IMR-90 (cell line): ENCODE measurements at places on chromosomes 2 and 18. TPM values are rescaled to one million over a fixed set of nuclear protein-coding genes. Genes with fewer than 3 reads are reported as not detected.

Gene ST8SIA3
- not detected in 2 replicates for total RNA-seq

Gene CCL20
- total RNA-seq = not detected in 2 replicates

Gene NTSR2
- total RNA-seq = not detected in 2 replicates

Gene RAD51AP2
- total RNA-seq = not detected in 2 replicates

Gene AOX1
- total RNA-seq = 57.2 and 59.9 TPM in 2 replicates

Gene CTIF
- 25.1 and 27.5 TPM in 2 replicates for total RNA-seq

Gene FAHD2A
- total RNA-seq = 35.0 and 36.2 TPM in 2 replicates

Gene FAM168B
- 76.4 and 86.7 TPM in 2 replicates for total RNA-seq

DNA sequence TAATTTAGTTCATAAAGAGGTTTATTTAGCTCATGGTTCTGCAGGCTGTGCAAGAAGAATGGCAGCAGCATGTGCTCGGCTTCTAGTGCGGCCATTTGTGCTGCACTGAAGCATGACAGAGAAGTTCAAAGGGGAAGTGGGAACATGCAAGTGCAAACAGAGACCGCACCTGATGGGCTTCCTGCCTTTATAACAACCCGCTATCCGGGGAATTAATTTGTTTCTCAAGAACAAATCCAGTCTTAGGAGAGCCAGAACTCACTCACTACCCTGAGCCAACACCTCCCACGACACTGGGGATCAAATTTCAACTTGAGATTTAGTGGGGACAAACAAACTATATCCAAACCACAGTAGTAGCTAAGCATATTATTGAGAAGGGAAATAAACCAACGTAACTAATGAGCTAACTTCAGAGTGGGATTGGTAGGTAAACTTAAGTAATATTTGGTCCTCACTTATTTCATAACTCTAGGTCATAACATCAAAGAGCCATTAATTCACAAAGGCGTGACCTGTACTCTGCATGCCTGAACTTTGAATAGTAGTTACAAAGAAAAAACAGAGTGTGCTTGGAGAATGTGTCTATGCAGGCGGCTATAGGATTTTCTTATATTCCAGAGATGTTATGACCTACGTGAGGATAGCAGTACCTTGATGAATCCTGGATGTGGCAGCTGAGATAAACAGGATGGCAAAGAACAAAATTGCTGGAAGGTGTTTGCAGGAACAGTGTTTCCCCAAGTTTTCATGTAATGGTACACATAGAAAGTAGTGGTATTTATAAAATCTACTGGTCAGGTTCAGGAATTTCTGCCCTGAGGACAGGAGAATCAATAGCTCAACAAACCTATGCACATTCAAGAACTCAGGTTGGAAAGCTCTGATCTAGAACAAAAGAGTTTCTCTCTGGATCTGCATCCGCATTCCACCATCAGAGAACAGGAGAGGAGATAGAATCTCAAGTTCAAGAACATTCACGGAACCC, 845.9 kb upstream of the ID2 start:
- DNase-seq = no peak

- DNase-seq = no peak
These were observed 44.1 kb upstream of the SIX3 start for GRCh38 chr2:44897406-44897805.

- DNase-seq = no peak
These were observed 5.9 kb upstream of the PARD6G start for GRCh38 chr18:80253236-80253635.

GRCh38 chr2:226790431-226790830, 9.2 kb downstream of the IRS1 start:
- peak; percentile 29 for DNase-seq

GRCh38 chr2:104425850-104426595, 427.9 kb upstream of the POU3F3 start:
- no peak for DNase-seq

DNA sequence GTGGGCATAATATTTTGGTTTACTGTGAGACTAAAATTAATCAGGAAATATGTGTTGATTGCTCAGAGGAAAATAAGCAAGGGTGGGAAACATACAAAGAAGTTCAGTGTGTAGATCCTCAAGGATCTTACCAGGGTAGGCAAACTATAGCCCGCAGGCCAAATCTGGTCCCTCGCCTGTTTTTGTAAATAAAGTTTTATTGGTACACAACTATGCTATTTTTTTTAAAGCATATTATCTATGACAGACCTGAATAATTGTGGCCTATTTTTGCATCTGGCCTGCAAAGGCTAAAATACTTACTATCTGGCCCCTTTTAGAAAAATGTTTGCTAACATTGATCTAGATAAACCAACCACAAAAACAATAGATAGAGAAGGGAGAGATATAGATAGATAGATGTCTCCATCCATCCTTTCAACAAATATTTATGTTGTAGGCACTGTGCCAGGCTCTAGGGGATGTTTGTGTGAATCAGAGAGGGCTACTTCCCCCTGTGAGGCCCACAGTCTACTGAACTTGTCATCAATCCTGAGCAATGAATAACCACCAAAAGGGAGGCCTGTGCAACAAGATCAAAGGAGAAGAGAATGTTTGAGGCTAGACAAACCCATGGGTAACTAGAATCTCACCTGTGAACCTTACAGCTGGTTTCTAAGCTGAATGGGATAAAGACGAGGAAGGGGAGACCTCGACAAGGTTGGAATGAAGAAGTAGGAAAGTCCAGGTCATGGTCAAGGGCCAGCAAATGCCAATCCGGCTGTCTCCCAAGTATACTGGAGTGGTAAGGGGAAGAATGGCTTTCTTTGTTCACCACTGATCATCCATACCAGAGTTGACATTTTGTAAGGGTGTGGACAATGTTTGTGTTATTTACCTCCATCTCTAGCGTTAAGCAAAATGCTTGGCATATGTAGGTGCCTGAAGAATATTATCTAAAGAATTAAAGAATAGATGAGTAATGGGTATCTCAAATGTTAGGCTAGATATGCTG, 23.6 kb downstream of the ALPK2 start:
- DNase-seq = peak; percentile 87

- DNase-seq = no peak
These were observed 247.8 kb downstream of the BCL2 start for GRCh38 chr18:63071701-63072141.

DNA sequence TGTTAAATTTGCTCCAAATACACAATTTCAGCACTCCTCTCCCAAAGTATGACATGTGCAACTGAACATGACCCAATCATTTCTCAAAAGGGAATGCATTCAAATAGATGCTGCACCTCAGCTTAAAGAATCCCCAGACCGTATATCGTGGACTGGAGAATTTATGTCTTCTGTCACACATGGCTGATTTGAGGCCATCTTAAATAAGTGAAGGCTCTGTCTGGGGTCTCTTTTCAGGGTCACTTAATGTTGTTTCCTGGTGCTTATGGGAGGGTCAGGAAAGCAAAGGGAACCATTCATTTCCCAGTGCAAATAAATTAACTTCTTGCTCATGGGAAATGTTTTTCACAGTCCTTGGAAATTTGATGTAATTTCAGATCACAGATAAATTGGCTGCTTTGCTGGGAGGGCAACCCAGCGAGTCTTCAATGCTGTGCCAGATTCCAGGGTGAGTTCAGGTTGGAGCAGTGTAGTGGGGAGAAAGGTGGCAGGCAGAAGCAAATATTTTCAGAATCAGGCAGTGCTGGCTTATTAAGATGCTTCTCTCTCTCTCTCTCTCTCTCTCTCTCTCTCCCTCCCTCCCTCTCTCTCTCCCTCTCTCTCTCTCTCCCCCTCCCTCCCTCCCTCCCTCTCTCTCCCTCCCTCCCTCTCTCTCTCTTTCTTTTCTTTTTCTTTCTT, 34.3 kb downstream of the GATA6 start:
- DNase-seq = no peak

DNA sequence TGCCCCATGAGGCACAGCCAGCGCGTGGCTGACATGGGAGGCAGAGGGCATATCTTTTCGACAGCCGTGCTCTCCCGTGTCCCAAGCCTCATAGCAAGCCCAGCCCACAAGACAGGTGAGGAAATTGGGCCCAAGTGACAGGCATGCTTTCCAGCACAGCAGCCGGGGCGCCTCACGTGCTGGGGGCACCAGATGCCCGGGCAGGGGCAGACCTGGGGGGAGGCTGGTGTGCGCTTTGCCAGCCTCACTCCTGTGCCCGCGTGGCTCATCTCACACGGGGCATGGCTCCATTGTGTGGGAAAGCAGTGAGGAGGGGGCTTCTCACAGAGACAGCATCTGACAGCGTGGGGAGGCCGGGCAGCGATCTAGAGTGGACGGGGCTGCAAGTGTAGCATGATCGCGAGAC, 93.2 kb downstream of the USP40 start:
- DNase-seq = no peak

DNA sequence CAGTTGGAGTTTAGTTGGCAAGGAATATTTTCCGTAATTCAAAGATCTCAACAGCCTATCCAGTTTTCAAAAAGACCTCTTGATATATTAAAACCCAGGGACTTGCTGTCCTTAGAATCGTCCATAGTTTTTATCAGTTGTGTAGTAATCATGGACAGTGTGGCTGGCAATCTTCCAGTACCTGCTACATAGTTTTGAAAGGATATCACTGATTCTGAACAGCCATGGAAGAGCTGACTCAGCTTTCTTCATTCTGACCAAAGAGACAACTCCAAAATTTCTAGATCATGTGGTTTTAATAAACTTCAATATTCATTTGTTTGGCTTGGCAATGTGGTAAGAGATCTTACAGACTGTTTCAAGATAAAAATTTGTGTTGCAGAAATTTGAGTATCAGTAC, 616.7 kb downstream of the TDRD15 start:
- DNase-seq = peak; percentile 45

- no peak for DNase-seq
These were observed 272.9 kb upstream of the REV1 start for GRCh38 chr2:99762714-99763113.

- DNase-seq = no peak
These were observed 108.3 kb upstream of the LTBP1 start for GRCh38 chr2:32838418-32838817.

DNA sequence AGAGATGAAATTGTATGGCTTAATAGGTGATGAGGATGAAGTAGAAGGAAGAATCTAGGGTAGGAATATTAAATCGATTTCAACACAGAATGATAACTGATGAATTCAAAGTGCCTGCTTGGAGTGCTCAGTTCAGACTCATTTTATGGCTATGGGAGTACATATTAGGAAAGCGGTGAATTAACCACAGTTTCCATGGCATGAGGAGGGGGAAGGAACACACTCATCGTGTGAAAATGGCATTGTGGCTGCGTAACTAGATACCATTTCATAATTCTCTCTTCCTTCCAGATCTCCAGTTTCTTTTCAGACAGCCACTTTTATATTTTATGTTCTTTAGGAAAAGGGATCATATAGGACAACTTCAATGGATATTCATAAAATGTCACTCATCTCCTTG, 232.3 kb upstream of the KCNJ3 start:
- no peak for DNase-seq

GRCh38 chr2:227826019-227826521, 12.4 kb downstream of the CCL20 start:
- no peak for DNase-seq

GRCh38 chr2:225355788-225356187, 43.7 kb upstream of the NYAP2 start:
- DNase-seq = no peak

DNA sequence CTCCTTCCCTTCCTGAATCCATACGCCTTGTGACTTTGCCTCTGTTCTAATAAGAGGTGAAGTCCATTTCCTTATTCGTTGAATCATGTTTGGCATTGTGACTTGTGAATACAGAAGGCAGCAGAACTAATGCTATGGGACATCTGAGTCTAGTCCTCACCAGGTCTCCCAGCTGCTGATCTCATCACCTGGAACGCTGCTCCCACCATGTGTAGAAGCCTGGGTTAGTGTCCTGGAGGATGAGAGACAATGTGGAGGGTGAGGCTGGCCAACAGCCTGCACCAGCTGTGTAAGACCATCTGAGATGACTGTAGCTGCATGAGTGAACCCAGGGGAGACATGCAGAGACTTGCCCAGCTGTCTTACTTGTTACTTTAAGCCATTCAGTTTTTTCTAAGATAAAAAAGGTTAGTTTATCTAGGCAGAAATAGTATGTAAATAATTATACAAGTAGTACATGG, 3.5 kb upstream of the HAAO start:
- DNase-seq = peak; percentile 84

- no peak for DNase-seq
These were observed 353.5 kb downstream of the SETBP1 start for GRCh38 chr18:45034179-45034578.

DNA sequence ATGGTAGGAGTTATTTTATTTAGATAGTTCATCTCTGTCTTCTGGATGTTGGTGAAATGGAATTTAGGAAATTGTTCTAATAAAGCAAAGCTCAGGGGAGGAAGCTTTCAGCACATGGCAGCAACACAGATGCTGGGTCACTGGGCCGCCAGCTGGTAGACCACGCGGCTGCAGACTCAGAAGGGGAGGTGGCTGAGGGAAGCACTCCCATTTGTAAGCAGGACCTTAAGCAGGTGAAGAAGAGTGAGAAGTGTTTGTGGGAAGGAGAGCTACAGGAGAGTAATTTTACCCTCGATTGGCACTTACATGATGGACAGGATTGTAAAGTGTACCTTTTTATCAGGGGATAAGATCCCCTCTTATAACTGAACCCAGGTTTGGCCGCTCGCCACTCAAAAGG, 24.4 kb downstream of the NMS start:
- DNase-seq = no peak

GRCh38 chr2:85684380-85684779, 9.8 kb upstream of the GNLY start:
- no peak for DNase-seq

DNA sequence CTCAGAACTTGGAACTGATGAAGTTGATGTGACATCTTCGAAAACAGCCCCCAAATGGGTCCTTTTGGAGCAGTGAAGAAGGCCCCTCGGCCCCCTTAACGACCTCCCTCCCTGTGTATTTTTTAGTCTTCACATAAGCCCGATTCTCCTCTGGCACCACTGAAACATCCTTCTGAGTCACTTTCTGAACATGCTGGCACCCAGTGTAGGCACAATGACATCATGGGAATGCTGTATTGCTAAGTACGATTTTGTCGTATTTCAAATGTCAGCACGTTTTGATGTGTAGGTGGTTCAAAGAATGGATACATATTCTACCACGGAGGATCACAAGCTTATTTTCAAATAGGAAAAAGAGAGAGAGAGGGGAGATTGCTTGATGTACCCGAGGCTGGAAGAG, 111.7 kb upstream of the RIOK3 start:
- peak; percentile 28 for DNase-seq
